ENCODE measurements at places on chromosomes 16 and 17.

- no peak for DNase-seq
Measured at GRCh38 chr17:4636474-4637100, 4.9 kb downstream of the ALOX15 start.

DNA sequence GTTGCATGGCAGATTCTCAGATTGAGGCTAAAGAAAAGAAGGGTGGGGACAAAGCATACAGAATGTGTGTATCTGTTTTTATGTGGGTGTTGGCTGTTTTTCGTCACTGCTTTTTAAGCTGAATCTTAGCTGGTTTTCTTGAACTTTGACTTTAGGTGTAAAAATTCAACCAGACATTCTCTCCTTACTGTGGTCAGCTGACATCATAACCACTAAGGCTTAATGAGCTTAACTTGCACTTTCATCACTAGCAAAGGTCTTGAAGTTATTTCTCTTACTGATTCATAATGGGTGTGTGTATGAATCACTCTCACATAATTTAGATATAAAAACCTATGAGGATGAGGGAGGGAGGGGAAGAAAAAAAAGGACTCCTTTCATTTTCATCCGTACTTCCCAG is 4.0 kb upstream of the CDC6 start:
- DNase-seq, result peak; percentile 55

GRCh38 chr17:76672270-76672851 is 28.8 kb upstream of the ST6GALNAC1 start:
- DNase-seq, result no peak

DNA sequence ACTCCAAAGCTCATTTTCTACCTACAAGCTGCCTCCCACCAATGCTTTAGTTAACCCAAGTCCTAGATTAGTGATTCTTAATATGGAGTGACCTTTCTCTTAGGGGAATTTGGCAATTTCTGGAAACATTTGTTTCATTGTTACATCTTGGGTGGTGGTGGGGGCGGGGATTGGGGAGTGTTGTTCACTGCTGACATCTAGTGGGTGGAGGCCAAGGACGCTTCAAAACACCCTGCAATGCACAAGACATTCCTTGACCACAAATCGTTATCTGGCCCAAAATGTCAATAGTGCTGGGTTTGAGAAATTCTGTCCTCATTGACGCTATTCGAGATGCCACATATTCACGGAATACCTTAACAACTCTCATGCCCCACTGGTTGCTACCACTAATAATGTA is 282.9 kb downstream of the RBFOX1 start:
- no peak for DNase-seq

GRCh38 chr16:5577463-5577862 is 479.9 kb upstream of the EEF2KMT start:
- DNase-seq, result no peak

DNA sequence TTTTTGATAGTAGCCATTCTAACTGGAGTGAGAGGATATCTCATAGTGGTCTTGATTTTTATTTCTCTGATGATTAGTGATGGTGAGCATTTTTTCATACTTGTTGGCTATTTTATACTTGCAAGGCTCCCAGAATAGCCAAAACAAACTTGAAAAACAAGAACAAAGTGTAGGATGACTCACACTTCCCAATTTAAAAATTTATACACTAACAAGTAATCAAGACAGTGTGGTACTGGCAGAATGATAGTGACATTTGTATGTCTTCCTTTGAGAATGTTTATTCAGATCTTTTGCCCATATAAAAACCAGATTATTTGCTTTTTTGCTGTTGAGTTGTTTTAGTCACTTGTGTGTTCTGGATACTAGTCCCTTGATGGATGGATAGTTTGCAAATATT is 17.8 kb downstream of the SPECC1 start:
- DNase-seq, result no peak

DNA sequence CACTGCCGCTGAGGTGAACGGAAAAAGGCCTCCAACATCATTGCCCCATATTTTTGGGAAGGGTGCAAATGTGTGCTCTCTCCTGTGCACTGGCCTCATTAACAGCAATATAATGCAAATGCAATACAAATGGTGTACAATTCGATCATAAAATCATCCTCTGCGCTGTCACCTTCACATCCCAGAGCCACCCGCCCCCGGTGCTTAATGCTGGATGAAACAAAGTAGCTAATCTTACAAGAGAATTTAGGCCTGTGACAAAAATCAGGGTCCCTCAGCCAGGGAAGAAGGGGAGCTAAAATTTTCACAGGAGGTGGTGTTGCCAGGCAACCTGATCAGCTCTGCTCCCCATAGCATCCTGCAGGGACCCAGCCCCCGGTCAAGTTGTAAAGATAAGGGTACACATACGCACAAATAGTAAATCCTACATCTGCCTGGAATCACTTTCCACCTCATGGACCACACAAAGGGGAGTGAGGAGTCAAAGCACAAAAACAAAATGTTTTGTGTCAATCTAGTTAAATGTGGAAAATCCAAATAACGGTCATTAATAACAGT is 3.0 kb downstream of the TBC1D16 start:
- no peak for DNase-seq

DNA sequence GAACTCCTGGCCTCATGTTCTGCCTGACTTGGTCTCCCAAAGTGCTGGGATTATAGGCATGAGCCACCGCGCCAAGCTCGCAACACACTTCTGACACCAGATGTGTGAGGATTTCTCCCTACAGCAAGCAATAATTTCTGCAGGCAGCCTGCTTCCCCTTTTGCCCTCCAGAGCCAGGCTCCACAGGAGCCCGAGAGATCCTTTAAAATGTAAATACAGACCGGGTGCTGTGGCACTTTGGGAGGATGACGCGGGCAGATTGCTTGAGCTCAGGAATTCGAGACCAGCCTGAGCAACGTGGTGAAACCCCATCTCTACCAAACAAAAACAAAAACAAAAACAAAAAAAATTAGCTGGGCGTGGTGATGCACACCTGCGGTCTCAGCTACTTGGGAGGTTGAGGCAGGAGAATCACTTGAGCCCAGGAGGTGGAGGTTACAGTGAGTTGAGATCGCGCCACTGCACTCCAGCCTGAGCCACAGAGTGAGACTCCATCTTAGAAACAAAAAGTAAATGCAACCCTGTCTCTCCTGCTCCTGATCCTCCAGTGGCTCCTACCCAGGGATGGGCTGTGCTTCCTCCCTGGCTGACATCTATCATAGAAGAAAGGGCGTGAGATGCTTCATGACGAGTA is 14.7 kb downstream of the C16orf96 start:
- DNase-seq, result no peak

DNA sequence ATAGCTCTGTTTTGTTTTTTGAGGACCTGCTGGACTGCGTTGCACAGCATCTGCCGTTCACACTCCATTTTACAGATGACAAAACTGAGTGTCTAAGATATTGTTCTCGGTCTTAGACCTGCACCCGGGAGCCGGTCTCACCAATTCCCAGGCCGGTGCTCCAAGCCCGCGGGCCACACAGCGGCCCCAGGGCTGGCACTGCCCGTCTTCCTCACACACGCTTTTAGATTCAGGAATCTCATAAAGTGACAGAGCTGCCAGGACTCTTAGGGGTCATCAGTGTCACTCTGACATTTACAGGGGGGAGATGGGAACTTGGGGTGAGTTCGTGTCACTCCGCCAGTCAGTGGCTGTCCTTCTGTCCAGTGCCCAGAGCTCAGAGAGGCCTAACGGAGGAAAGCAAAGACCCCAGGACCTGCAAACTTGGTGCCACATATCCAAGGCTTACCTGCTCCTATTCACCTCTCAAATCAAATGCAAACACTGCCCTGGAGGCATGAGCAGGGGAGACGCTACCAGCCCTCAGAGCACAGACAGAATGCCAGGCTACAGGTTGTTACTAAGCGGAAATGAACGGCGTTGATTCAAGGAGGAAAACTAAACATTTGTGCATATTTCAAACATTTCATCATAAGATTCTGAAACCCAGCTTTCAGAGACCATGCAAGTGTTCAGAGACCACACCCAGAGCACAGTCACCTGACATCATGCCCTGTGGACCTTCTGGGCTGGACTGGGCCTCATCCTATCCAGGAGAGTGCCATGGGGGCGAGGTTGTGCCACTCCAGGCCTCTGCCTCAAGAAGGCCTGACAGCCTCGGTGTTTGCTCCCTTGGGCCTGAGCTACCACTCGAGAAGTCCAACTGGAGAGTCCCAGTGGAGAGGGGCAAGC is 29.5 kb downstream of the TNFRSF13B start:
- no peak for DNase-seq

DNA sequence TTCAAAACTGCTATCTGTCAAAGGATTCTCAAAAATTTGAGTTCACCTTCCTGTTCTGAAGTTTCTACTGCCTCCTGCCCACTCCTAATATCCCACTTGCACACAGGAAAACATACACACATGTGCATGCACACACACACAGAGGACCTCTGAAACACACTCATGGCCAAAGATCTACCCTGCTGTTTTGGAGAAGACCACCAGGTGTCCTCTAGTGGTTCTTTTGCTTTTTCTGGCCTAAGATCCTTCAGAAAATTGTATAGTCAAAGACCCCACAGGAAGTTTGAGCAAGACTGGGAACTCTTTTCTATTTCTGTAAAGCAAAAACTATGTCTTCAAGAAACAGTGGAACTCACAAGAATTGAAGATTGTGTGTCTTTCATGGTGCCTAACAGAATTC is 90.2 kb downstream of the CDH8 start:
- DNase-seq, result no peak

- no peak for DNase-seq
Measured at GRCh38 chr17:42281571-42282096, 5.4 kb upstream of the STAT5B start.

DNA sequence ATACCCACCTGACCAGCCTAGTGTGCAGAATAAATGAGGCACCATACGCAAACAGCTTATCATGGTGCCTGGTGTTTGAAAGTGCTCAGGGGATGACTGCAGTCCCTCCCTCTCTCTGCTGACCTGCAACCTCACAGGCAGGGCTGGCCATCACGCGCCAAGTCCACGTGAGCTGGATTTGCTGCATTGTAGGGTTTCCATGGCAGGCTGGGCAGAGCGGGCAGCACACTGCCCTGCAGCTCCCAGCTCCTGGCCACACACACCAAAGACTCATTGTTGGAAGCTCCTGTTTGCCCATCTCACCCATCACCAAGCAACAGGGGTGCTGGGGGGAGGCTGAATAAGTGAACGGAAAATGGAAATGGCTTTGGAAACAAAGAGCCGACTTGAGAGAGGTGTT is 81.8 kb downstream of the IRX3 start:
- DNase-seq, result no peak

GRCh38 chr16:67187175-67187890 is 2.6 kb downstream of the EXOC3L1 start:
- no peak for DNase-seq

- DNase-seq, result no peak
Measured at GRCh38 chr16:86640265-86640843, 62.0 kb downstream of the FOXL1 start.

DNA sequence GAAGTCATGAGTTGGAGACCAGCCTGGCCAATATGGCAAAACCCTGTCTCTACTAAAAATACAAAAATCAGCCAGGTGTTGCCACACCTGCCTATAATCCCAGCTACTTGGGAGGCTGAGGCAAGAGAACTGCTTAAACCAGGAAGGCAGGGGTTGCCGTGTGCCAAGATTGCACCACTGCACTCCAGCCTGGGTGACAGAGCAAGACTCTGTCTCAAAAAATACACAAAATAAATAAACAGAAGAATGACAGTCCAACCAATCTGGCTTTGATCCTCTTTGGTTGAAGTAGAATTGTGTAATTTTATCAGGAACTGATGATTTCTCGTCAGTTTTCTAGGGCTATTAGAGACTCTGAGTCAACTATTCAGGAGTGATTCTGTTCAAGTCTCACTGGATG is 79.4 kb downstream of the SLC5A11 start:
- no peak for DNase-seq

GRCh38 chr16:5056352-5056751 is 9.4 kb downstream of the C16orf89 start:
- peak; percentile 33 for DNase-seq

DNA sequence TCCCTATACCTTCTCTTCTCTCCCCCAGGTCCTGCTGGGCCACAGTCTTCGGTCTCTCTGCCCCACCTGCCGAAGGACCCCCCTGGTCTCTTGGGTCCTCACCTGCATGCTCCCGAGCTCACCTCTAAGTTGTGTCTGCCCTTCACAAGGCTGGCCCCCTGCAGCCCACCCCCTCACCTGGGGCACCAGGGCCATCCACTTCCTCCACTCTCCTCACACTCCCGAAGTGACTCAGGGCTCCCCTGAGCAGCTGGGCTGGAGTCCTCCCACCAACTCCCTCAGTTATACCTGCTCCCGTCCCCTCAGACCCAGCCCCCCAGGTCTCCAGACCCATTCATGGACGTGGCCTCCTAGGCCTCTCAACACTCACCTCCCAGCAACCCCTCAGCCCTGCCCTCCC is 822.0 kb downstream of the KCNJ18 start:
- no peak for DNase-seq

DNA sequence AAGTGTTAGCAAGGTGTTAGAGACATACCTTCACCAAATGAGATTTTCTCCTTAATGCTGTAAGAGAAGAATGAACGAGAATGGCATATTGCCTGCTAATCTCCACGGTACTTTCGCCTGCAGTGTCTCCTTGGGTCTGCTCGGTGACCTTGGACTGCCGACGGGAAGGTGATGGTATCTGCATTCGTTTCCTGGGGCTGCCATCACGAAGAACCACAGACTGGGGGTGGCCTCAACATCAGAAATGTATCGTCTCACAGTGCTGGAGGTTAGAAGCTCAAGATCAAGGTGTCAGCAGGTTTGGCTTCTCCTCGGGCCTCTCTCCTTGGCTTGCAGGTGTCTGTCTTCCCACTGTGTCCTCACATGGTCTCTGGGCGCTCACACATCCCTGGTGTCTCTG is 86.3 kb upstream of the TNRC6C start:
- DNase-seq, result no peak

DNA sequence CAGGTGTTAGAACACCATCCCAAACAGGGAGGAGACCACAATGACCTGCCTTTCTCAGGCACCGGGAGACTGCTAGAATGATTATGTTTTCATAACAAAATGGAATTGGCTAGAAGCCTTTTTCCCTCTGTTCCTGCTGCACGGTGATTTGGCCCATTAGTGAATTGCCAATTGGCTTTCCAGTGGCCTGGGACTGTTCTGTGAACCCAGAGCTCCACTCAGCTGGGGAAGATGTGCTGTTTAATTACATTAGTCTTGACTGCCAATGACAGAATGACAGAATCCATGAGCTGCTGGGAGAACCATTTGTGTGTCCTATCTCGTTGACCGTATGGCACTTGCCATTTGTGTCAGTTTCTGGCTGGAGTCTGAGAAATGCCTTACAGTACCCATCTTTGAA is 242.9 kb downstream of the CDH11 start:
- DNase-seq, result no peak

GRCh38 chr17:64354824-64355535 is 35.7 kb downstream of the PECAM1 start:
- no peak for DNase-seq

DNA sequence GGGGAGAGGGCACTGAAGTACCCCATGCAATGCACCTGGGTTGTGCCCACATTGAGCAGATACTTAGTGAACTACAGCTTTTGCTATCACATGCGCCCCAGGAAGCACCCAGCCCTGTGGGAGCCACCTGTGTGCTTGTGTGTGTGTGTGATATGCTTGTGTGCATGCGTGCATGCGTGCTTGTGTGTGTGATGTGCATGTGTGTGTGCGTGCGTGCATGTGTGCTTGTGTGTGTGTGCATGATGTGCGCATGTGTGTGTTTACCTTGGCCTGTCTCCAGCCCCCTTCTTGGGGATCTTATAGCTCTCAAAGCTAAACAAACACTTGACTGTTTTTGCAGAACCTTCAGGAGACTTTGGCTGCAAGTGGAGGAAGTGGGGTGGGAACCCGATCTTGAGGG is 841 bp downstream of the C16orf89 start:
- DNase-seq, result no peak
